ENCODE measurements at places on chromosomes 16 and 17.
A peak's percentile ranks its signal among the peaks of the same experiment; 100 is the strongest.

GRCh38 chr16:88058817-88059216, 107.6 kb downstream of the BANP start:
- H3K27ac ChIP-seq, result no peak overlapping the region
- DNase-seq, result no peak
- no peak overlapping the region for H3K4me3 ChIP-seq
- H3K4me1 ChIP-seq, result peaks cover 25% of the 10 kb centered on the region
- no peaks in the 10 kb centered on the region for H3K27me3 ChIP-seq

DNA sequence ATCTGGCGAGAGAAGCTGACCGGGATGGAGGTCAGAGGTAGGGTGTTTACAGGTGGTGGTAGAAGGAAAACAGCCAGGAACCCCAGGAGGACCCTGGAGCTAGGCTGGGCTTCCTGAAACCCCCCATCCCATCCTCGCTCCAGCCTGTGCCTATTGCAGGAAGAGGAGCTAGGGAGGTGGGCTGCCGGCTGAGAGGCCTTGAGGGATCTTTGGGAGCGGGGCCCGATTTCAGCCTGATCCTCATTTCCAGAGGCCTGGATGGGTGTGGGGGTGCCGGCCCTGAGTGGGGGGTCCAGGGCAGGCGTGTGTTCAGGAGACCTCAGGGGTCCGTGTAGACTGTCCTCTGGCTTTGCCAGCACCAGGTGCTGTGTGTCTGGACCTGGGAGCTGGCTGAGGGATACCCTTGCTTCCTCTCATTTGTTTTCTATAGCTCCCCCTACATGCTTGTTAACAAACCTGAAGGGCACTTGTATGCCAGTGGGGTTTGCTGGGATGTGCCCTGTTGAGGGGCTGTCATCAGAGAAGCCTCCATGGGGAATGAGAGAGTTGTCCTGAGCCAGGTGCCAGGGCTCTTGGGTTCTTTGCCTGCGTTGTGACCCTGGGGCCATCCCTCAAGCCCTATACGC, 18.9 kb upstream of the RAP1GAP2 start:
- H3K27me3 ChIP-seq, result peaks cover 65% of the 10 kb centered on the region
- H3K4me3 ChIP-seq, result peak overlapping the region; percentile 68
- no peak overlapping the region for H3K27ac ChIP-seq
- no peaks in the 10 kb centered on the region for H3K36me3 ChIP-seq
- peaks cover 3% of the 10 kb centered on the region for H3K4me1 ChIP-seq
- no peak for DNase-seq

DNA sequence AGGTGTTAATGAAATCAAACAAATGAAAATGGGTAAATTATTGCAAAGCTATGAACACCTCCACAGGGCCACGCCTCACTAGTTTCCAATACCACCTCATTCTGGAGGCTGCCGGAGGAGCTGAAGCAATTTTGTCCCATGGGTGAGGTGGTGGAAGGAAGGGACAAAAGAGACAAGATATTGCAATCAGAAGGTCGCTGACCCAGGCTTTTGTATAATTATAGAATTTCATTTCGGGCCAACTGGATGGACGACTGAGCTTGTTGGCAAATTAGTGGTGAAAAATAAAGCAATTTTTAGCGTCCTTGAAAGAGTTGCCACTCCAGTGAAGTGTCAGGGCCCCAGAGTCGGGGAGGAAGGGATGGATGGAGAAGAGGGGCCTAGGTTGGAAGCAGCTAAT, 147.9 kb downstream of the CYLD start:
- H3K4me3 ChIP-seq, result no peak overlapping the region
- no peak overlapping the region for H3K27ac ChIP-seq
- no peaks in the 10 kb centered on the region for H3K4me1 ChIP-seq
- H3K27me3 ChIP-seq, result peaks cover 50% of the 10 kb centered on the region
- no peaks in the 10 kb centered on the region for H3K36me3 ChIP-seq

DNA sequence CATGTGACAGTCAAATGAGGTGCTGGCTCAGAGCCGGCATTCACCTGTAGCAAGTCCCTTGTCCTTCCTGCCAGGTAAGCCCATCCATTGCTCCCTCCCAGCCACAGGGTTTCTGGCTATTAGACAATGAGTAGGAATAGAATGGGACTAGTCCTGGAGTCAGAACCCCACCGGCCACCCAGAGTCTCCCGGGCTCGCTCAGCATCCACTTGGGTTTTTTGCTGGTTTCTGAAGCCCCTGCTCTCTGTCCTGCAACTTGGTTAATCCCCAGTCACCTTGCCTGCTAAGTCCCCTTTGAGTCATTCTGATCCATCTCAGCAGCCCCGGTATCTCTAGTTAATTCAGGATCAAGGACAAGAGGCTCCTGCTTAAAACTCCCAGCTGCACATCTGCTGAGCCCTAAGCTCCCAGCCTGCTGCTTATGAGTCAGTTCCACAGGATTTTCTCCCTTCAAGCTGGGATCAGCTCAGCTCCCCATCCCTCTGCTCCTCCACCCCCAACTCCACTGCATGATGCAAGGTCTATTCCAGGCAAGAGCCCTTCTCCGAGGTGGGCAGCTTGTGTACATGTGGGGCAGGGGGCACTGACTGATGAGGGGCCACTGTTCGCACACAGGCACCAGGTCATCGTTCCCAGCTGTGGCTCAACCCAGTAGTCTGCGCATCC, 19.9 kb upstream of the MRPS23 start:
- no peak overlapping the region for H3K27ac ChIP-seq
- H3K36me3 ChIP-seq, result peaks cover 18% of the 10 kb centered on the region
- no peaks in the 10 kb centered on the region for H3K27me3 ChIP-seq

DNA sequence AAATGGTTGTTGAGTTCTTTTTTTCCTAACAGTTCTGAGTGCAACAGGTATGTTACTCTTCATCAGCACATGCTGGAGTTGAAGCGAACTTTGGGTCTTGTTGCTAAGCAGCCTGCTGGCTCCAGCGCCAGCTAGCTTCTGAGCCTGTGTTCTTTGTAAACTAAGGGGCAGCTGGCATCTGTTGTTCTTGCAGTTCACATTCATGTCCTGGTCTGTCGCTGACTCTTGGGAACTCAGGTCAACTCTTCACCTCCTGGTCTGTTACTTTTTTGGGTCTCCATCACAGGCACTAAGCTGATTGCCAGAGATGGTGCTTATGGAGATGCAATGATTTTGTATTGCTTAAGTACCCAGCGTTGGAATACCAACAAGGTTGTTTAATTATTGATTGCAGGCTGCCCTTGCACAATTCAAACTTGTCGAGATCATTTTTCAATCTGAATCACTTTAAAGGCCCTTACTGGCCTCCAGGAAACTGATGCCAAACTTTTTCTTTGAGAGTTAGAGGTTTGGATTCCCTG, 40.9 kb downstream of the USP10 start:
- peaks cover 27% of the 10 kb centered on the region for H3K4me1 ChIP-seq
- H3K27ac ChIP-seq, result no peak overlapping the region
- H3K36me3 ChIP-seq, result peaks cover 8% of the 10 kb centered on the region
- H3K4me3 ChIP-seq, result no peak overlapping the region
- no peak for DNase-seq

DNA sequence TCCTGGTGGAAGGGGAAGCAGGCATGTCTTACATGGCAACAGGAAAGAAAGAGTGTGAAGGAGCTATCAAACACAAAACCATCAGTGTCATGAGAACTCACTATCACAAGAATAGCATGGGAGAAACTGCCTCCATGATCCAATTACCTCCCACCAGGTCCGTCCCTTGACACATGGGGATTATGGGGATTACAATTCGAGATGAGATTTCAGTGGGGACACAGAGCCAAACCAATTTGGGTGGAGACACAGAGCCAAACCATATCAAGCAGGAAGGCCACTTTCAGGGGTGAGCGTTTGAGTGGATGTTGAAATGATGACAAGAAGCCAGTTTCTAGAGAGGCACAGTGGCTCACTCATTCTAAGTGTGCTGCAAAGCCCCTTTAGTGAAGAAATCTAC, 143.8 kb downstream of the CPPED1 start:
- H3K27me3 ChIP-seq, result no peaks in the 10 kb centered on the region
- DNase-seq, result no peak
- H3K36me3 ChIP-seq, result peaks cover 4% of the 10 kb centered on the region
- no peaks in the 10 kb centered on the region for H3K4me1 ChIP-seq
- no peak overlapping the region for H3K4me3 ChIP-seq

DNA sequence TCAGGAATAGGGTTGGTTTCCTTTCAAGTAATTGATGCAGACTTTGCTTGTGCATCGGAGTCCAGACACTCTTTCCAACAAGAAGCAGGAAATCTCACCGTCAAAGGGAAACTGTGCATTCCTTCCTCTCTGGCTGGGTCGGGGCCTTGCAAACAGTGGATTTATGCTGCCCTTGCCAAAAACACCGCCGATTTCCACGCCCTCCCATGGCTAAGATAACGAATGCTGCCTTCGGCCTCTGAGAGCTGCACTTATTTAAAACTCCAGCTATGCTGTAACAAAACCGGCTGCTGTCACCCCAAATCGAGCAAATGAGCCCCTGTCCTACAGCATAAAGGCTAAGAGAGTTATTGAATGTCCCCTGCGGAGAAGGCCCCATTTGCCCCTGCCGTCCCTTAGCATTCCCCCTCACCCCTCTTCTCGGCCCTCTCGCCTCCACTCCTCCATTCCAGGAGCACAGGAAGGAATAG, 275.5 kb upstream of the IRX5 start:
- peak; percentile 56 for DNase-seq
- peak overlapping the region; percentile 39 for H3K4me3 ChIP-seq
- H3K36me3 ChIP-seq, result no peaks in the 10 kb centered on the region
- peaks cover 41% of the 10 kb centered on the region for H3K4me1 ChIP-seq
- peaks cover 13% of the 10 kb centered on the region for H3K27me3 ChIP-seq

DNA sequence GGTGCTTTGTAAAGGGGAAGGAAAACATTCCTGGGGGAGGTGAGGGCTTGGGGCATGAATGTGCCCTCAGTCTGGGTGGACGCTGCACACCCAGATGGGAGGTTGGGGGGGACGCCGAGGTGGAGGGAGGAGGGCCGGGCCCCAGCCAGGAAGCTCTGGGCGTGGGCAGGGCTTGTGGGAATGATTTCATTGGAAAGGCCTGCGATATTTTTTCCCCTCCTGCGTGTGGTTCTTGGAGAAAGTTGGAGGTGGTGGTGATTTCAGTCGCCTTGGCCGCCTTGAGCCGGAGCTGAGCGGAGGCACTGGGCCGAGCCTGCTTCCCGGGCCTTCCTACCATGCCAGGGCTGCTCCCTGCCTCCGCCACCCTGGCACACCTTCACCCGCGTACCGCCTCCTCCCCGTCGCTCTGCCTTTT, 26.4 kb upstream of the CLEC18A start:
- H3K4me3 ChIP-seq, result no peak overlapping the region
- no peaks in the 10 kb centered on the region for H3K27me3 ChIP-seq
- H3K4me1 ChIP-seq, result peaks cover 26% of the 10 kb centered on the region
- H3K27ac ChIP-seq, result peak overlapping the region; percentile 88

- H3K27ac ChIP-seq, result peak within 1 kb of the TSS; percentile 97
- peaks cover 10% of the 10 kb centered on the region for H3K36me3 ChIP-seq
- DNase-seq, result peak; percentile 89
Measured at GRCh38 chr16:54930005-54930868, at the start of gene IRX5. Gene IRX5, plus strand, starts transcription at chr16:54930865. Its CDS starts 334 bp downstream, at chr16:54931199.

GRCh38 chr16:82699260-82699659, 72.5 kb downstream of the CDH13 start:
- H3K36me3 ChIP-seq, result no peaks in the 10 kb centered on the region
- no peak overlapping the region for H3K27ac ChIP-seq
- H3K27me3 ChIP-seq, result peaks cover 45% of the 10 kb centered on the region

DNA sequence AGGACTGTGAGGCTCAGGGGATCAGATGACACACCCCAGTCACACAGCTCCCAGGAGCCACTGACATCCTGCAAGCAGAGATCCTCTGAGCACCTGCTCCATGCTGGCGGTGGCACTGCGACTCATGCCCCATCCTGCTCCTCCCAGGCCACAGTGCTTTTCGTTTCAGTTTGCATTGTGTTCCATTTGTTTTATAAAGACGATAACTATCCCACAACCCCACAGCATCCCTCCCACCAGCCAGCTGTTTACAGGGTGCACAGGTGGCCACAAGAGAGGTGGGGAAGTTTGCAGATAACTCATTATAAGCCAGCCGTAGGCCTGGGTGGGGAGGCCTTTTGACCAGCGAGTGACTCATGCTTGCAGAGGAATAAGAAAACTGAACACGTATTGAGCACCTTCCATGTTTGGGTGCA, 28.2 kb downstream of the BCO1 start:
- peaks cover 32% of the 10 kb centered on the region for H3K4me1 ChIP-seq
- DNase-seq, result no peak
- no peaks in the 10 kb centered on the region for H3K36me3 ChIP-seq
- no peaks in the 10 kb centered on the region for H3K27me3 ChIP-seq
- H3K27ac ChIP-seq, result no peak overlapping the region
- H3K4me3 ChIP-seq, result no peak overlapping the region

DNA sequence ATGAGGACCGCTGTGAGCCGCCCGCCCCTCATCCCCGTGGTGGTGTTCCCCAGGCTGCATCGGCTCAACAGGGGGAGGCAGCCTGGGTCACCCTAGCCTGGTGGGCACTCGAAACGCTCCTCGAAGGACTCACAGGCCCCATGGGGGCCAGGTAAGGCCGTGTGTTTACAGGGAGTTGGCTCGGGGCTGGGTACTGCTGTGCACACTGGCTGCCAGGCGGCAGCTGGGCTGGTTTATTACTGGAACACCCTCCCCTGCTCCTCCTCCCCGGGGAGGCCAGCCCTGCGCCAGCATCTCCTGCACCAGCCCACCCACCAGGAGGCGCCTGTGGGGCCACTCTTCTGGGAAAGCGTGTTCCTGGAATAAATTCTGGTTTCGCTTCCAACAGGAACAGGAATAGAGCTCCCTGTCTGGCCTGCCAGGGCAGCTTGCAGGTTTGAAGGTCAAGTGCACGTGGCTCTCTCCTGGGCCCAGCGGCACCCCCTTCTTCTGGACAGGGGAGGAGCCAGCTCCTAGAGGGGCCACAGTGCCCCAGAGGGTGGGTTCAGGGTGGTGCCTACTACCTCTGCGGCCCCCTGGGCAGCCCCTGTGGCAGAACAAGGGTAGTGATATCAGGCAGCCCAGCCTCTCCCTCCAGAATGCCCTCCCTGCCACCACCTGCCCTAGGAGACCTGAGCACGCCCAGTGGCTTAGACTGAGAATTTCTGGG, 11.3 kb downstream of the MCRIP1 start:
- H3K36me3 ChIP-seq, result peaks cover 2% of the 10 kb centered on the region
- peaks cover 16% of the 10 kb centered on the region for H3K27me3 ChIP-seq
- no peak for DNase-seq
- H3K4me3 ChIP-seq, result no peak overlapping the region

DNA sequence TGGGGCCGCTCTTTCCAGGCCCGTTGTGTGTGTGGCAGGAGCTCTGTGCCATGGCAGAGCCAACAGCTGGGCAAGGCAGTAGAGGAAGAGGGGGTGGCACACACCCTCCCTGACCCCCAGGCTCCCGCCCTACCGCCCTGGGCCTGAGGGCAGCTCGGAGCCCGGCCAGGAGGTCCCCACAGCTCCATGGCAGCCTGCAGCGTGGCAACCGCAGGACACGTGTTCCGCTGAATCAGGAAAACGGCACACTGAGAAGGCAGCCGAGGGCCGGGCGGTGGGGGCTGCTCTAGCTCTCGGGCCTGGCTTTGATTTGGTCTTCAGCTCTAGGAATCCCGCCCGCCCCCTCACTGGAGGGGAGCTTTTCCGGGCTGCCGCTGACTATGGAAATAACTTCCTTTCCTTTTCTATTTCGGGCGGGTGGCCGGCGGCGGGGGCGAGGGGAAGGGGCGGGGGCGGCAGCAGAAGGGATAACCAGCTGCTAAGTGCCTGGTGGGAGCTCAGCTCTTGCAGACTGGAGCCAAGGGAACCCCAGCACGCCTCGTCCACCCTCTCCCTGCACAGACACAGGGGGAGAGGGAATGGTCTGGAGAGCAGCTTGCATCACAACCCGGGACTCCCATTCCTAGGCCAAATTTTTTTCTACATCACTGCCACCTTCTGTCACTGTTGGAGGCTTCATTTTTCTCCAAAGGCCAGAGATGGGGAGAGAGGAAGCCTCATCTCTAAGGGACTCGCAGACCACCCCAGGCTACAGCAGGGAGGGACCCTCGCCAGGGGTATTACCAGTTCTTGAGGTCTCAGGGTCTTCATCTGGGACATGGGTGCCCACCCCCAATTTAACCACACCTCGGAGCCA, 24.8 kb upstream of the MRPS23 start:
- peak; percentile 66 for DNase-seq
- peak overlapping the region; percentile 31 for H3K4me3 ChIP-seq
- H3K4me1 ChIP-seq, result peaks cover 71% of the 10 kb centered on the region
- peaks cover 13% of the 10 kb centered on the region for H3K36me3 ChIP-seq
- peak overlapping the region; percentile 98 for H3K27ac ChIP-seq
- no peaks in the 10 kb centered on the region for H3K27me3 ChIP-seq
